ENCODE measurements at places on chromosomes 2 and 18.

GRCh38 chr2:71603311-71603811 is 150.0 kb downstream of the DYSF start:
- no peak for DNase-seq

- DNase-seq: no peak
Measured at GRCh38 chr2:204860274-204860673, 315.0 kb downstream of the PARD3B start.

DNA sequence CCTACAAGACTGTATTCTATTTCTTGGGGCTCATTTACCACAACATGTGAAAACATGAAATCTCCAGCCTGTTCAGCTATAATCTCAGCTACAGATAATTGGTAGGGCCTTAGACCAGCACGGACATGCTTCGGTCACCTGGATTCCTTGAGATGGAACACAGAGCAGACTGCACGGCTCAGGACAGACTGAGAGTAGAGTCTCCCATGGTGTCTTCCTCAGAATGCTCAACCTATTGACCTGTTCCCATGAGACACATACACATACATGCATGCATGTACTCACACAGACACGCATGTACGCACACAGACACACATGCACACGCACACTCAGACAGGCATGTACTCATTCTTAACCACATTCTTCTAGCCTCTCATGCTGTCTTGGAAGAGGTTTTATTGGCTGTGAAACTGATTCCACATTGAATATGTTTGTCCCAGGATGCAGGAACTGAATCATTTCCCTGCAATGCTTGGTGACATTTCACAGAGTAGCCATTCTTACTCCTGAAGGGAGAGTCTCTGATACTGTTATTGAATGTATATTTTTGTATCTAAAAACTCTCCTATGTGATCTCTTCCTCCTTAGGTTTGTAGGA is 23.5 kb upstream of the BZW1 start:
- no peak for DNase-seq

DNA sequence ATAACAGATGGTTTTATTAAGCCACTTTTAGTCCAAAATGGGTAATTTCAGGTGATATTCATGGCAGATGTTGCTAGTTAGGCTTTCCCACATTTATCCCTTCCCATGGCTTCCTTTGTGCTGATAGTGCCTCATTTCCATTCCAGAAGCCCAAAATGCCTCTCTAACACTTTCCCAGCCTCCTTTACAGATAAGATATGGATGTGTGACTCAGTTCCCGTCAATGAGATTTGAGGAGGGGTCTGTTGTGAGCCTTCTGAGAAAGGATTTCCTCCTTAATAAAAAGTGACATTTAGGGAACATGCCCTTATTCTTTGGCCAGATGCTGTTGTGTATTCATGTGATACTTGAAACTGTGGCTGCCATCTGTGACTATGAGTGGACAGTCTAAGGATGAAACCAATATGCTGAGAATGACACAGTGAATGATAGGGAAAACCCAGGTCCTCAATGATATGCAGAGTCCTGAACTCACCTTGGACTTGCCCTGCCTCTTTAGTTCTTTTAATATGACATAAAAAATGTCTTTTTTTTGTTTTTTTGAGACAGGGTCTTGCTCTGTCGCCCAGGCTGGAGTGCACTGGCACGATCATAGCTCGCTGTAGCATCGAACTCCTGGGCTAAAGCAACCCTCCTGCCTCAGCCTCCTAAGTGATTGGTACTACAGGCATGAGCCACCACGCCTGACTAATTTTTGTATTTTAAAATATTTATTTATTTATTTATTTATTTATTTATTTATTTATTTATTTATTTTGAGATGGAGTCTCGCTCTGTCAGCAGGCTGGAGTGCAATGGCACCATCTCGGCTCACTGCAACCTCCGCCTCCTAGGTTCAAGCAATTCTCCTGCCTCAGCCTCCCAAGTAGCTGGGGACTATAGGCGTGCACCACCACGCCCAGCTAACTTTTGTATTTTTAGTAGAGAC is 5.8 kb upstream of the ACSL3 start:
- DNase-seq: no peak

GRCh38 chr18:39403121-39403520 is 1837.5 kb upstream of the CELF4 start:
- no peak for DNase-seq

DNA sequence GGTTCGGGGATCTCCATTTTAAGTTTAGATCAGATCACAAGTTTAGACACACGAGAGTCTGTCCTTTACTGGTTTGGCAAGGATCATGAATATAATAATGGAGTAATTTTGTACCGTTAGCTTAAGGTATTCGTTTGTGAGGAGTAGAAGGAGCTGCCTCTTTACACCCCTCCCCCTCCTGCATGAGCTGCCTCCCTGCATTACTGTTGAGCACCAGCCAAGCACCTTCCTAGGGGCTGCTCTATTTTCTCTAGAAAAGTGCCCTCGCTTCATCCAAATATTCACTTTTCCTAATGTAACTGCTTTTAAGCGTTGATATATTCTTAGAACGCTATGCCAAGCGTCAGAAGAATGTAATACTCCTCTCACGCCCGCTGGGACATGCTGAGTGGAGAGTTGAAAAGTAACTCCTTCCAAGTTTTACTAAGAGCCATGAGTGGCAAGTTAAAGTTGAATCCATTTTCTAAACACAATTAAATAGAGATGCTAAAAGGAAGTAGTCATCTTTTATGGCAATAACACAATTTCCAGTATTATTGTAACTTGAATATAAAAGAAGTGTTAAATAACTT is 25.4 kb upstream of the SCN7A start:
- DNase-seq: no peak

- DNase-seq: no peak
Measured at GRCh38 chr18:69844656-69845055, 103.0 kb downstream of the CD226 start.

Measured in stimulated activated CD8-positive, alpha-beta memory T cell treated with anti-CD3 and anti-CD28 coated beads, Interleukin-4, amount 100 ng/mL, for 4 hours (primary cell).